Nucleus accumbens (tissue), 56 donors: ENCODE measurements at places on chromosomes 3 and 15.

GRCh38 chr3:73431183-73431900 lies 193.4 kb downstream of the PDZRN3 start:
- no peak for DNase-seq

- no peak for DNase-seq
Observed at GRCh38 chr3:100205171-100205570, 55.6 kb upstream of the TBC1D23 start.

DNA sequence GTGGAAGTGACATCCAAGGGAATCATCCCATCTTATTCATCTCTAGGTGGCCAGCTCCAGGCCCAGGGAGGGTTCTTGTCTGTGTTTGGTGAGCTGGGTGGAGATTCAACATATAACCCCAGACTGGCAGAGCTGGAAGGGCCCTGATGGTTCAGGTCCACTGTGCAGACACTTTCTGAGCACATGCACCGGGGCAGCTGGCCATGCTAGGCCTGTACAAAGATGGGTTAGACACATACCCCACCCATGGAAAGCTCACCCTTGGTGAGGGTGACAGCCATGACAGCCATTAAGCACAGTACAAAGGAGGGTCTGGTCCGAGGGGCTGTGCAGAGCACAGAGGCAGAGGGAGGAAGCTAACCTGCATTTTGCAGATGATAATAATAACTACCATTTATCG lies 100.4 kb downstream of the CORO2B start:
- DNase-seq: no peak

DNA sequence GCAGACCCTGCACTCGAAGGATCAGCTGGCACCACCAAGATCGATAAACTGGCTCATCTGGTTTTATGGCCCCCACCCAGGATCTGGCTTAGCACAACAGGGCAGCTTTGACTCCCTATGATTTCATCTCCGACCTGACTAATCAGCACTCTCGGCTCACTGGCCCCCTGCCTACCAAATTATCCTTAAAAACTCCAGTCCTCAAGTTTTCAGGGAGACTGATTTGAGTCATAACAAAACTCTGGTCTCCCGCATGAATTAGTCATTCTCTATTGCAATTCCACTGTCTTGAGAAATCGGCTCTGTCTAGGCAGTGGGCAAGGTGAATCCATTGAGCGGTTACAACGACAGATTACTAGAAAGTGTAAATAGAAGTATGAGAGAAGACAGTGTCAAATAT lies 521.9 kb upstream of the RGMA start:
- no peak for DNase-seq

- no peak for DNase-seq
Observed at GRCh38 chr3:113161661-113162060, 49.7 kb upstream of the BOC start.

DNA sequence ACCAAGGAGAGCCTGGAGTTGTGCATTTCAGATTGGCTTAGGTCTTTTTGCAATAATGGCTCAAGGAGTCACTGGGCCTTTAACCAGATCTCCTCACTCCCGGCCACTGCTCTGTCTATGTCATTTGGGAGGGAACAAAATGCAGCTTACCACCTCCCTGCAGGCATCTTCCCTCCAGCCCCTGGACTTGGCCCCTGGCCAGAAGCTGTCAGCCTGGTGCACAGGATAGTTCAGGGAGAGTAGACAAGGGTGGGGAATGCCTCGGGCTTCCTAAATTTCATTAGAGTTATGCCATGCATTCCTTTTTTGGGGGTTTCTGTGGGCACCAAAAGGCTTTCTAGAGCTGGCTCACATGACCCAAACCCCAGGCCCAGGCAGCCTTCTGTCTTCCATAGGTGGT lies 70.2 kb upstream of the HRH1 start:
- no peak for DNase-seq
